ENCODE measurements at places on chromosomes 5 and 9.

GRCh38 chr9:120387257-120388002, 192.5 kb downstream of the CDK5RAP2 start:
- DNase-seq, result peak; percentile 95

GRCh38 chr5:1185629-1186350, 15.6 kb upstream of the SLC6A19 start:
- no peak for DNase-seq

- peak; percentile 54 for DNase-seq
These were observed at the start of gene GTF3C4 for GRCh38 chr9:132670457-132671391. Gene GTF3C4, plus strand, starts transcription at chr9:132670464. Its CDS starts 135 bp downstream, at chr9:132670599.

DNA sequence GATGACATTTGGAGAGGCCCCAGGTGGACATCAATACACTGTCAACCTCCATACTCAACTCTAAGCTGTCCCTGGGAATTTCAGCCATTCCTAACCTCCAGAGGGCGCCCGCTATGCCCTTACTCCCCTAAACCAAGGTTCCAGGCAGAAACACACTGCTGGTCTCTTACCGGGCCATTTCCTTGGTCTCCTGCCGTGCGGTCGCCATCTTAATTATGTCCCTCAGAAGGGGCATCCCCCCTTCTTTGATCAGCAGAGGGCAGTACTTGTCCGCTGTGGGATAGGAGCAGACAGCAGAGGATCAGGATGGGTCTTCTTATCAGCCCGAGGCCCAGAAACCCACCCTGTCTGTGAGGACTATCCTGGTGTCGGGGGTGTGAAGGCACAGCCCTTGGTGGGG, 9.3 kb upstream of the ZDHHC12 start:
- DNase-seq, result peak; percentile 77

- no peak for DNase-seq
These were observed 83.0 kb upstream of the RIOK2 start for GRCh38 chr5:97266076-97266475.

- no peak for DNase-seq
These were observed 70.0 kb downstream of the NXNL2 start for GRCh38 chr9:88604836-88605511.

DNA sequence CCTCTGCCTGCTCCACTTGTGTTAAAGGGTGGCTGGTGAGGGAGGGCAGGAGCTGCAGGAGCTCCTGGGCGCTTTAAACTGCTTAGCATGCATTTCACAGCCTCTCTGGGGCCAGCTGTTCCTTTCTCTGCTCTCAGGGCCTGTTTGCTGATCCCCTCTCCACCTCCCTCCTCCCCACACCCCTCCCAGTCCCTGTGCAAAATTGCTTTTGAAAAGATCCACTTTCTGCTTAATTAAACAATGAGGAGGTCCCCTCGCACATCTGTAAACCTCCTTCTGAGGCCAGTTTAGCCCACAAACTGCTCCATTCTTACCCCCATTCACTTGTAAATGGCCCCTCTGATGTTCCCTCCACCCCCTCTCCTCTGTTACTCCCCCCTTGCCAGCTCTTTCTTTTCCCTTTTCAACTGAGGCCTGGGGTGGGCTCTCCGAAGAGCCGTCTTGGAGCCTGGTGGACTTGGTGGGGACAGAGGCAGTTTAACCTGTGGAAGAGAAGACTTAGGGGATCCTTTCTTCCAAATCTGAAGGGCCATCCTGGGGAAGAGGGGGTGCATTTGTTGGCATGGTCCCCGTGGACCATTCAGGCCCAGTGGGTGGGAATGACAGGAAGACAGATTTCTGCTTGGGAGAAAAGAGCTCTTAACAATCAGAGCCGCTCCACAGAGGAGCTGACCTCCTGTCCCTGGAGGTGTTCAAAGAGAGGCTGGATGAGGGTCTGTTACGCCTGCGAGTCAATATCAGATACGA, 12.0 kb downstream of the URM1 start:
- peak; percentile 72 for DNase-seq

DNA sequence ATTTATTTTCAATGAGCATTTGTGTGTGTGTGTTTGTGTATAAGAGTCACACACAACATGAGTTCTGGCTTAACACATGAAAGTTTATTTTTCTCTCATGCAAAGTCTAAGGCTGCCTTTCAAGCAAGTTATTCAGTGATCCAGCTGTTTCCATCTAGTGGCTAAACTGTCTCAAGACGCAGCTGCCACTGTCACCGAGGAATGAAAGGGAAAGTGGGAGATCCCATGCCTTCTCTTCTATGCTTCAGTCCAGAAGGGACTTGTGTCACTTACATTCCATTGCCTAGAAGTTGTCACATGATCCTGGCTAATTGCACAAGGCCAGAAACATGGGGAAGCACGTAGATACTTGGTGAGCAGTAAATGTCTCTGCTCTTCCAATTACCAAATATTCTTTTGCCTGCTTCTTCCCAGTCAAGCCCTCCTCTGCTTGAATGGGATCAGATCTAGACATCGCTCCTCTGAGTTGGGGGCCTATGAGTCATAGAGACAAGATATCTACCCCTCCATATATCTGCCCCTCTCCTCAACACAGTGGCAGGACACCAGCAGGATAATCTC, 30.4 kb upstream of the SLIT3 start:
- DNase-seq, result no peak

DNA sequence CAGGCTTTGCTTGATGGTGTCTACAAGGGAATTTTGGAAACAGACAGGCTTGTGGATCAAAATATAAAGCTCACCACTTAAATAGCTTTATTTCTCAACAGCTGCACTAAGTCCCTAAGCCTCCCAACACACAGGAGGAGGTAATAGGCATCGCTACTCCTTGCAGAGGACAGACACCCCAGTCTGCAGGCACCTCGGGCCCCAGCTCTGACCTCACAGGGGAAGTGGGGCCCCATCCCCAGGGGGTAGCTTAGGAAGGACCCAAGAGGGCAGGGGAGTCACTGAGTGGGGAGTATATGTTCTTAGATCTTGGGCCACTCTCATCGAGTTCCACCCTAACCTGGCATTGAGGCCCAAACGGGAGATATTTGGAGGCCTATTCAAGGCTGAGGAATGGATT, 66.7 kb upstream of the XPA start:
- DNase-seq, result no peak

GRCh38 chr5:156584871-156585270, 257.9 kb downstream of the SGCD start:
- DNase-seq, result no peak

DNA sequence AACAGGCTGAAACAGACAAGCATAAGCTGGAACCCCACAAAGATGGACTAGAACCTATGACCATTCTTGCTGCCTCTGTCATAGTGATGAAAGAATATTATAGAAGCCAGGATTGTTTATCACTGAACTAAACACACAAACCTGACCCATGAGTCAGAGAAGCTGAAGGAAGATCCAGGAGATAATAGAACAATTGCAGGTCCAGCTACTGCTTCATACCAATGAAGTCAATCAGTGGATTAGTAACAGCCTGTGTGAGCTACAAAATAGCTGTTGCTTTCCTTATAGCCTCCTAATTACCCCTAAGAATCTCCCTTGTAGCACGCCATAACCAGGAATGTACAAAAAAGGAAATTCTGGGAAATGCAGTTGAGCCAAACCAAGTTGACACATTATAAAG, 459.9 kb upstream of the ZNF462 start:
- no peak for DNase-seq

DNA sequence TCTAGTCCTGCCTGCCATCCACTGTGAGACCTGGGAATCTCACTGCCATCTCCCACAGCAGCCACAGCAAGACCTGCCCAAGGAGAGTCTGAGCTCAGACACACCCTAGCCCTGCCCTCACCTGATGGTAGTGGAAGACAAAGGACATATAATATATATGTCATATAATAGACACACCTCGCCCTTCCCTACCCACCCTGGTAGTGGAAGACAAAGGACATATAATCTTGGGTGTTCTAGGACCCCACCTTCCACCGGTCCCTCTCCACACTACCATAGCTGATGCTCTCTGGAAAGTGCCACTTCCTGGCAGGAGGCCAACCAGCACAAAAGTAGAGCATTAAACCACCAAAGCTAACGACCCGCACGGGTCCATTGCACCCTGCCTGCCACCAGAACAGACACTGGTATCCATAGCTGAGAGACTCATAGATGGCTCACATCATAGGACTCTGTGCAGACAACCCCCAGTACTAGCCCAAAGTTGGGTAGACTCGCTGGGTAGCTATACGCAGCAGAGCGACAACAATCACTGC, 545.6 kb downstream of the CAAP1 start:
- DNase-seq, result no peak

DNA sequence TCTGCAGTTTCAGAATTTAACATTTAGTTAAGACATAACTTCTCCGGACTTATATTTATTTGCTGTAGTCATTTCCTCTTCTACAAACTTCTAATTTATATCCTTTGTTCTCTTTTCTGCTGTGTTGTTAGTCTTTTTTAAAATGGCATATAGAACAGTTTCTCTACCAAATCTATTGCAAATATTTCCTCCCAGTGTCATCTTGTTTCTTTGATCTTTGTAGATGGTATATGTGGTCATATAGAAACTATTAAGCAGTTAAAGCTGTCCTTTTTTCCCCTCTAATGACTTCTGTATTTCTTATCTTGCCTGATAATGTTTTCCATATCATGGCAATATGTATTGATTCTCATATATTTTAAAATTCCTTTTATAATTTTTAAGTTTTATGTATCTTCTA, 264.5 kb downstream of the MCTP1 start:
- no peak for DNase-seq

- DNase-seq, result no peak
These were observed 298.5 kb upstream of the KIF2A start for GRCh38 chr5:62007457-62007856.

GRCh38 chr5:1203968-1204692, 2.7 kb downstream of the SLC6A19 start:
- no peak for DNase-seq

DNA sequence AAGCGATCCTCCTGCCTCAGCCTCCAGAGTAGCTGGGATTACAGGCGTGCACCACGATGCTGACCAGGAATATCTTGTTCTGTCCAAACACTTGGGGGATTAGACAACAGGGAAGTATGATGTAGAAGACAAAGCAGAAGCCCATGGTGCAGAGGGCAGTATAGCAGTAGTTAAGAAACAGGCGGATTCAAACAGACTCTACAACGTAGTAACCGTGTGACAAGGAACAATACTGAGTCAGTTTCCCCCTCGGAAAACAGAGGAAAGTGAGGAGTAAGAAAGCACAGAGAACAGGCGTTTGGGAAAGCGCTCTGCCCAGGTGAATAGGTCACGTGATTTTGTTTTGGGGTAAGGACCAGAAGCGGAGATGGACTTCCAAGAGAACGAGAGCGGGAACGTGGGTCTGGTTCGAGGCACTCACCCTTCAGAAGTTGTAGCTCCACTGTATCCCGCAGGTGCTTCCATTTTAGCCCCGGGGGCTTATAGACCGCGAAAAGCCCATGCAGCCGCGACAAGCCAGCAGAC, 306 bp downstream of the TRUB2 start:
- DNase-seq, result no peak

- no peak for DNase-seq
These were observed 286.1 kb downstream of the ARHGAP26 start for GRCh38 chr5:143056339-143056704.

DNA sequence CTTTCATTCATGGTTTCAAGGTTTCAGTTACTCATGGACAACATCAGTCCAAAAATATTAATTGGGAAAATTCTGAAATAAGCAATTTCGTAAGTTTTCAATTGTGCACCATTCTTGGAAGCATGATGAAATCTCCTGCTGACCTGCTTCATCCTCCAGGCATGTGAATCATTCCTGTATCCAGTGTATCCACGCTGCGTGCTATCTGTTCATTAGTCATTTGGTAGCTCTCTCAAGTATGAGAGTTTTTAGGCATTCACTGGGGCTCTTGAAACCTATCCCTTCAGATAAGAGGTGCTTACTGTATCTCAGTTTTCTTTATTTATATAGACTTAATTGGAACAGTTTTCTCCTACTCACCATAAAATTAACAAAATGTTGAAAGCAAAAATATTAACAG, 293.0 kb downstream of the CDH12 start:
- DNase-seq, result no peak

DNA sequence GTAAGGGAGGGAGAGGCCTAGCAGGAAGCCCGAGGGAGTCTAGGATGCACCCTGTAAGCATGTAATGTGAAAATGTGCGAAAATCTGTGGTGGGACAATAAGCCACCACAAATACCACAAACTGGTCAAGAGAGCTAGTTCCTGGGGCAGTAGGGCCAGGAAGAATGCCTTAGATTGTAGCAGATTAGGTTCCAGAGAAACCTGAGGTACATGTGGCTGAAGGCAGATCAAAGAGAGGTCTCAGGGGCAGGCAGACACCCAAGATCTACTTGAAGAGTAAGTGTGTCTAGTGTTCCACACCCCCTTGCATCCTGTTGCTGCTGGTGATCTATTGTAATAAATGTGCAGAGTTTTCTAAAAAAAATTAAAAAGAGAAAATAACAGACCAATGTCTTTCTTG, 1677.3 kb upstream of the CDH6 start:
- DNase-seq, result no peak

GRCh38 chr5:36552651-36553393, 53.6 kb upstream of the SLC1A3 start:
- DNase-seq, result no peak

- peak; percentile 23 for DNase-seq
These were observed 21.1 kb downstream of the VCP start for GRCh38 chr9:35051069-35051967.

DNA sequence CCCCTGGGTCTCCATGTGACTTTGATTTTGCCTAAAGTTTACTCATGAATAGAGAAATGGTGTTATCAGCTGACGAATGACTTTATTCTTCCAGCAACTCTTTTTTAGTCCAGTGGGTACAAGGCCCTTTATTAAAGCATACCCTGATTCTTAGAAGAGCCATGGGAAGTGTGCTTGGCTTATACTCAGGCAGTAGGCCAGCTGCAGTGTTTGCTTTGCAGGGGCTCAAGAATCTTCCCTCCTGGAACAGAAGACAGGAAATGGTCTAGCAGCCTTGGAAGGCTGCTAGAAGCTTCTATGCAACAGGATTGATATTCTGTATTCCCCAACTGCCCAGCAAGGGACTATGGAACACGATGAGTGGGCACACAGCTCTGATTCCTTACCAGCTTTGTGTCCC, 73.4 kb upstream of the PLPP6 start:
- no peak for DNase-seq

DNA sequence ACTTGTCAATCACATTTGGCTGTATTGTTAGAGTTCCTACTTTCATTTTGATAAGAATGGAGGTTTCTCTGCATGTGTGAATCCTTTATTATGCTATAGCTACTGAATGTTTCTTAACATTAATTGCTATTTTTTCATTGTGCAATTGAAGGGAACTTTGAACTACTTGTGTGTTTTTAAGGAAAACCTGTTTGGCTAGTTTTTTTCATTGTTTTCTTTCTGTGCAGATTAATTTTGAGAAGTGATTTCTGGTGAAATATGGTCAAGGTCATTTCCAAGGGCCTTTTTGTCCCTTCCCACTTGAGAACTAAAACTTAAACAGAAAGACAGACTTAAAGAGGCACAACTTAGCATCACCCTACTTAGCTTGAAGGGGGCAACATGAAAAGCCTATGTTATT, 1309.2 kb upstream of the WWC1 start:
- no peak for DNase-seq
